ENCODE measurements at places on chromosomes 4 and X.

DNA sequence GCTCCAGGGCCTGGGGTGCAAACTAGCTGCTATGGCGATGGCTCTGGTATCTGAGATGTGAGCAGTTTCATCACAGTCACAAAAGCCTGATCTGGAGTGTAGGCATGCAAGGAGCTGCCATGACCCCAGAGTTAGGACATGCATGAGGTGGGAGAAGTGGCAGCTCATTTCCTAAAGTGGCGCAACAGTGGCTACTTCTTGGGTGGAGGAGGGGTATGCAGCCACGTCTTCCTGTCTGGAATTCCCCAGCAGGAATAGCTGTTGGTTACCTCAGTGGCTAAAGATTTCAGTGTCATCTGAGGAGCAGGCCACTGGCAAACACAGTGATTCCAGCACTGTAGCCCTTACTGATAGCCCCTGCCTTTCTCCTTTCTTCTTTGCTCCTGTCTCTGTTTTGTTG lies 1382.5 kb downstream of the C4orf33 start:
- DNase-seq: peak; percentile 91

DNA sequence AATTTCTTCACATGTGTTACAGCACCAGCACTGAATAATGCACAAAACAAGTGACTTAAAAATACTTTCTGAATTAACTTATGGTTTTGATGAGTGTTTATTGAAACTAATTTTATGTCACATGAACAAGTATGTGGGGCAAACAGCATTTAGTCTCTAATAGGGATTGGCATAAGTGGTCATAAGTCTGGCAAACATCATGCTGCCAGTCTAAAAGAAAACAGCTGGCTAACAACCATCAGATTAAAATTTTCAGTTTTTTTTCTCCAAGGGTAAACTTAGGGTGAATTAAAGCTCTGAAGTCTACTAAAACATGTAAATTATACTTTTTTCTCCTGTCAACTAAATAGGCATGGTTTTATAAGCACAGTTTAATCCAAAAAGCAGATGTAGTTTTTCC lies 1014.2 kb downstream of the FAT4 start:
- no peak for DNase-seq

DNA sequence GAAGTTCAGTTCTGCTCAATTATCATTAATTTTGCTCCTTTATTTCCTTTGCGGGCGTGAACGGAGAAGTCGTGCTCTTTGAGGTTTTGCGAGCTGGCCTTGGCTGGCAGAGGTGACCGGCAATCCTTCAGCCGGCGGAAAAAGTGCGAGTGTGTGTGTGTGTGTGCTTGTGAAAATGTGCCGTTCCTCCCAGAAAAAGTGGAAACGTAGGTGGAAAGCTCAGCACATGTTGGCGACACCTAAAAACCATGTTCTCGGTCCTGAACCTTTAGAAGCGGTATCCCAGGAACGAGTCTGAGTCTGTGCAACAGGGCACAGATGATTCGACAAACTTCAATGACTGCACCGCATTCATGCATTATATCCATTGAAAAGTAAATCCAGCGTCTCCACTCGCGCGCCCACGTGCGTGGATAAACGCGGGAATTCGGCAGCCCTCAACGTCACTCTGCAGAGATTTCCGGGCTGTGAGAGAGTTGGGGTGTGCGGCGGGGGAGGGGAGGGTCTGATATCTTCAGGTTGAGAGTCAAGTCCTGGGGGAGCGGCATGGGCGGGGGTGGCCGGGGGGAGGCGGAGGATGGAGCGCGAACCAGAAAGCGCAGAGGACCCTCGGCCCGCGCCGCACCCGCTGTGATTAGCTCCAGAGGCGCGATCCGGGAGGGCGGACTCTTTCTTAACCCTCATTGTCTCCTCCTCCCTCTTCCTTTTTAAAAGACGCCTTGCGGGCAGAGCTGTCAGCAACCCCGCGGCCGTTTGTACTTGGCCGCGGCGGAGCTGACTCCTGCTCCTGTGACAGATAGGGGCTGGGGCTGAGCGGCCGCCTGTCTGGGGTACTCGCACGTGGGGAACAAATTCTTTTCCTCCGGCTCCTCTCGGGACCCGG lies at the start of gene SHISA3:
Gene SHISA3, plus strand, starts transcription at position 737 of the 883 bp plus-strand sequence. CDS start 569 bp downstream, outside the sequence.
- DNase-seq: no peak

DNA sequence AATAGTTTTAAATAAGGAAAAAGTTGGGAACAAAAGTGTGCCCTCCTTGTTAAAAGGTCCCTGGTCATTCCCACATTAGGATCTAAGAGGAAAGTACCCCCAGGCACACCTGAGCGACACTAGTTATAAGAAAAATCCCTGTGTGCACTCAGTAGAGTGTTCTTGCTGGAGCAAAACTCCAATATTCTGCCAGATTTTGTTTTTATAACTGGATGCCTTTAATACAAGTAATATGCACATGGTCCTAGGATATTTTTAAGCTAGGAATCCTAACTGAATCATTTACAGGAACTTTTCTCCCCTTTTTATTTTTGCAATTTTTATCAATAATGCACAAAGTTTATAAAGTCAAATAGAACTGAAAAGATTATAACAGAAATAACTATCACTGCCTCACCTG lies 68.6 kb downstream of the BEND4 start:
- DNase-seq: no peak

- DNase-seq: no peak
Measured at GRCh38 chrX:51955200-51955599, 61.8 kb downstream of the MAGED1 start.

DNA sequence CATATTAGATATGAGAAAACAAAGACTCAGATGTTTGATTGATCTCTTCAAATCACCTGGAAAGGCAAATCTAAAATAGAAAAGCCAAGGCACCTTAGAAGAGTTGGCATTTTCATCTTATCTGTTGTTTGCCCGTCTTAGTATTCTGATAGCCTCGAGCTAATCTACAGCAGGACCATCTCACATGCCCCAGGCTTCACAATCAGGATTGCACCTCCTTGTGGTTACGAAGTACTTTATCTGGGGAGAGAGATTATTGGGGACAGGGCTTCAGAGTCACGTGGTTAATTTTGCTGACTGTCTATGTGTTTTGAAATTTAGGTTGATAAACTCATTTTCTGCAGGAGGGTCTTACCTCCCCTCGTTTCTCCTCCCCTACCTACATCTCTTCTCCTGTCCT lies 313.1 kb upstream of the ANXA10 start:
- DNase-seq: no peak

Measured in brain microvascular endothelial cell (primary cell).